ENCODE measurements at places on chromosomes 2 and 18.

GRCh38 chr2:110101280-110101844 is 14.3 kb downstream of the MALL start:
- DNase-seq = peak; percentile 42

DNA sequence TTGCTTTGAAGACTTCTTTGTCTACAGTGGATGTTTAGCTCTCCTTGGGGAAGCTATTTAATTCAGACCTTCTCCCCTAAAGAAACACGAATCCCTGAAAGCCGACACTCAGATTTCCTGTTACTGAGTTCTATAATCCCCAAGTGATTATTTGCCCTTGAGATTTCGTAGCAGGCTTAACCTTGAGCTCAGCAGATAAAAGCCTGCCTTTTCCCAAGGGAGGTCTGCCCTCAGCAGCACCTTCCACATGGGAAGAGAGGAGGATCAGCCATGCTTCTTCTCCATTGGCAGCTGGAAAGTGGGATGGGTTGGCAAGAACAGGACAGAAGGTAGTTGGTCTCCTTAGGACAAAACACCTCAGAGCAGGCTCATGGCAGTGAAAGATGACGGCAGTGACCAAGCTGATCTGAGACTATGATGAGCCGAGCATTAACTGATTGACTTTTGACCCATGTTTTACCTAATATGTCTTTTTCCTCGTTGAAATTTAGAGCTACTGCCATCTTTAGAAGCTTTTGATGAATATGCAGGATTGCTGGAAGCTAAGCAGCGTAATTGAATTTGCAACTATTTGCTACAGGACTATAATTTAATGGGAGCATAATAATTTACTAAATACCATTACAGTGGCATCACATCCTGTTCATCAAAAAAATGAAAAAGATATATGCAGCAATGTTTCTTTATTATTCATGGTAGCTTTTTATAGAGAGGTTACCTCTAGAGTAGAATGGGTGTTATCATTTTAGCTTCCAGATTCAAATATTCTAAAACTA is 511.1 kb upstream of the ID2 start:
- no peak for DNase-seq

DNA sequence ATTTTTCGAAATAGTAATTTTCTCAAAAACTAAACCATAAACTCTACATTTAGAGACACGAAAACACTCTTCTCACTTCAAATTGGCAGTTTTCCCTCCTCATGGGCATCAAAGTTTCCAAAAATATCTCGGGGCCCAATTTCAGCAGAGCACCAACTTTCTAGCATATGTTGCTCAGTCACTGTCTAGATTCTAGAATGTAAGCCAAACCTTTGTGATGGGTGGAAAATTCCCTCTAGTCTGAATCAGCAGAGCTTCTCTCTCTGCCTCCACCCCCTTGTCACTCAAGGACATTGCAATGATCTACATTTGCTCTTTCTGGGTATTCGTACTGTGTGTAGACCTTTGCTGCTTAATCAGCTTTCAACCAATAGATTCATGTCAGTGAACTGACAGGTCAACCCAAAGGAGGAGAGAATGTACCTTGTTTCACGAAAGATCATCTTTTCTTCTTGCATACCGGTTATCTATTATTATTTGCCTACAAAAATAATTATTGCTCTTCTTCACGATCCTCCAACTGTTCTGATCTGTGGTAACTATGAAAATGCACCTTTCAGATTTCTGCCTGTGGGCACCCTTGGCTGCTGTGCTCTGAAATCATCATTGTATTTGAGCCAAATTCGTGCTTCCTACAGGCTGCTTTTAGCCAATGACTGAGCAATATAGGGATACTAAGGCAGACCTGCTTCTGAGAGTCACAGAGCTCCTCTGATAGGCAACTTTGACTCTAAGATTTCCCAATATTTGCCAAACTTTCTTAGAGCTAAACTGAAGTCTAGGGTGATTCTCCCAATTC is 38.7 kb upstream of the GLS start:
- no peak for DNase-seq

GRCh38 chr18:37662546-37663339 is 97.1 kb upstream of the CELF4 start:
- DNase-seq = no peak

- no peak for DNase-seq
Observed at GRCh38 chr2:11127761-11128160, 27.5 kb upstream of the SLC66A3 start.

- DNase-seq = no peak
Observed at GRCh38 chr2:6186332-6187151, 494.4 kb downstream of the SOX11 start.

DNA sequence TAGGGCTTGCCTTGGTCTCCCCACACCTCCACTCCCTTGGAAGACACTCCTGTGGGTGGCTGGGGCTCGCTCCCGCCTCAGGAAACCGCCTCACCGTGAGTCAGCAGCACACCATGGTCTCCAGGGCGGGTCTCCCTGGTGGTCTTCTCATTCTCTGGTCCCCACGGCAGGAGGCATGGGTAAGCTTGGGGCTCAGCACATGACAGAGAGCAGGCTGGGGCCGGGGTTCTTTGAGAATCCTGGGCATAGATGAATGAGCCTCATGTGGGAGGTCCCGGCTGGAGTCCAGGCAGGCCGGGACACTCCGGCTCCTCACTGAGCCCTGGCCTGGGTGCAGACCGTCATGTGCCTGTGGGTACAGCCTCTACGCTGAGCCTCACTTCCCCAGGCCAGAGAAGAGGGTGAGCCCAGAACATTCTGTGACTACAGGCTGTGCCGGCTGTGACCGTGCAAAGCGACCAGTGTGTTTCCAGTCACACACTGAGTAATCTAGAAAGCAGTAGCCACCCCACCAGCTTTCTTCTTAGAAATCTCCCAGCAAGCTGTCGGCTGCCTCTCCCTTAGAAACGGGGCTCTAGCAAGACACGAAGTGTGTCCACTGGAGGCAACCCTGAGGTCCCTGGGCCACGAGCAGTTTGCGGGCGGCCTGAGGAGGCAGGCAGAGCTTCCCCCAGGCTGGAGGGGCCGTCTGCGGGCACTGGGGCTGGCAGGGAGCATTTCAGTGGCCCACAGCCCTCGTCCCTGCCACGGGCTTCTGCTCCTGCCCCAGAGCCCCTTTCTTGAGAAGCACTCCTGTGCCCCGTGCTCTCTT is 93.1 kb downstream of the RHOB start:
- no peak for DNase-seq

DNA sequence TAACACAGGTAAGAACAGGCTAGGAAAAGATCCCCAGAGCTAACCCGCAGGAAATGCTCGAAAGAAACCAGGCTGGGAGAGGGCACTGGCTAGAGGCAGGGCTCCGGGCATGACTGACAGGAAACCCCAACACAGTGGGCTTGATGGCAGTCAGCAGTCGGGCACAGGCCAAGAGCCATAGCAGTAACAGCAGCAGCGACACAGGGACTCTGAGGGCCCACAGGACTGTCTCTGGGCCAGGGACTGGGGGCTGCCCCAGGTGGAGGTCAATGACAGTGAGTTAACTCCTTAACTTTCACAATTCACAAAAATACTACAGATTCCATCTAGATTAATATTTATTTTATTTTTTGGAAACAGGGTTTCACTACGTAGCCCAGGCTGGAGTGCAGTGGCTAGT is 37.3 kb upstream of the ASPRV1 start:
- DNase-seq = no peak

DNA sequence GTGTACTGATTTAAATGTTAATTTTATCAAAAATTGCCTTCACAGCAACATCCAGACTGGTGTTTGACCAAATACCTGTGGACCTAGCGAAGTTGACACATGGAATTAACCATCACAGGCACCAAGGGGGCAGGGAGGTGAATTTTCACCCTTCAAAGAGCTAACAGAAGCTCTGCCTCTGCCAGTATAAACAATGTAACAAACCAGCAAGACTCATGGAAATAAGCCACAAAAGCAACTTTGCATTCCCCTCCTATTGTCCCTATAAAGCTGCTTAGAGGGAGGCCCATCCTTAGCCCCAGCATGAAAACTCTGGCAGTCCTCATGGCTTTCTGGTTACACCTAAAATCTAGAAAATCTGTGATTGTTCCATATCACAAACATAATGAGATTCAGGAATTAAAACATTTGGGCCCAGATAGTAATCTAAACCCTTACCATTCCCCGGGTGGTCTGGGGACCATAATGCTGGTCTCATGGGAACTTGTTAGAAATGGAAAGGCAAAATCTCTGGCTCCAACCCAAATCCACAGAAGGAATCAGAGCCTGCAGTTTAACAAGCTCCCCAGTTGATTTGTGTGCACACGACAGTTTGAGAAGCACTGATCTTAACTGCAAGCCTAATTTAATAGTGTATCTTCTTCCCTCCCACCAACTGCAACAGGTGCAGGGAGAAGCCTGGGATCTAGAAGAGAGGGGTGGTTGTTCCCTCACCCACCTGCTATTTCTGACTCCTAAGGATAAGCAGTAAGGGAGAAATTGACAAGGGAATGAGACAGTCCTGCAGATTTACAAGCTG is 23.1 kb downstream of the SERPINB11 start:
- DNase-seq = no peak

DNA sequence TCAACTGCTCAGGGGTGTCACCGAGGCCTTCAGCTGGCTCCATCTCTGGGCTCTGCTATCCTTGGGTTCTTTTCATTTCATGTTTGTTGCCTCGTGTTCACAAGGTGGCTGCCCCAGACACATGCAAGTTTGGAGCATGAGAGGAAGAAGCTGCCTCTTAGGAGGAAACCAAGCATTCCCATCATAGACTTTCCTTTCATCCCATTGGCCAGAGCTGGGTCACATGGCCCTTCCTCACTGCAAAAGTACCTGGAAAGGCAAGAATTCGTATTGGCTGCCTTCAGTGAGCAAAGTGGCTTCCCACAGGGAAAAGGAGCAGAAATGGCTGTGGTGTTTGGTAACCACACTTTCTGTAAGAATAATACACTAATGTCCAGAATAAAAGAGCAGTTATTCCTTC is 155.7 kb upstream of the RAB12 start:
- no peak for DNase-seq

- DNase-seq = no peak
Observed at GRCh38 chr18:10130606-10131005, 216.8 kb downstream of the VAPA start.

GRCh38 chr2:233168919-233169318 is 82.6 kb upstream of the ATG16L1 start:
- no peak for DNase-seq

DNA sequence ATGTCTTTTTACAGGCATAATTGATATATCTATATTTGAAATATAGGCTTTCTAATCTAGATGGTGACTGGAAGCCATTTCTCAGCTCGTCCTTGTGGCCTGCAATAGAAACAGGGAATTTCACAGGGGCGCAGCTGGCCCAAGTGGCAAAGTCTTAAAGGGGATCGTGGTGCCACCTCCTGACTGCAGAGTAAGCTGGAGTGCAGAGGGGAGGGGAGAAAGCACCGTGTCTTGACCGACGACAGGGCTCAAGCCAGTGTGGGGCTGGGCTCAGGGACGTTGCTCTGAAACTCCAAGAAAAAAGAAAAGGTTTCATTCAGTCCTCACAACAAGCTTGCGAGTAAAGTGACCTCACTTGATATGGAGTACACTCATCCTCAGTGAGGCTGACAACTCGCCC is 255.1 kb downstream of the DCDC2C start:
- DNase-seq = no peak

- DNase-seq = no peak
Observed at GRCh38 chr2:158569284-158569683, 112.5 kb downstream of the PKP4 start.

DNA sequence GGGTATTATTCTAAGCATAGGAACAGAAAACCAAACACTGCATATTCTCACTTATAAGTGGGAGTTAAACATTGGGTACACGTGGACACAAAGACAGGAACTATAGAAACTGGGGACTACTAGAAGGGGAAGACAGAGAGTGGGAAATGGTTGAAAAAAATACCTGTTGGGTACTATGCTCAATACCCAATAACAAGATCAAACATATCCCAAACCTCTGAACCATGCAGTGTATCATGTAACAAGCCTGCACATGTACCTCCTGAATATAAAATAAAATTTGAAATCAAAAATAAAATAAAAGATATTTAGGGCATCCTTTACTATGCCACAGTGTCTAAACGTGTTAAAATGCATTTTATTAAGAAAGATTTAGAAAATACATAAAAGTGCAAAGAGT is 221.0 kb upstream of the TFPI start:
- DNase-seq = no peak

GRCh38 chr18:37588289-37588688 is 22.7 kb upstream of the CELF4 start:
- DNase-seq = no peak

GRCh38 chr2:104834431-104835153 is 19.3 kb upstream of the POU3F3 start:
- DNase-seq = no peak

DNA sequence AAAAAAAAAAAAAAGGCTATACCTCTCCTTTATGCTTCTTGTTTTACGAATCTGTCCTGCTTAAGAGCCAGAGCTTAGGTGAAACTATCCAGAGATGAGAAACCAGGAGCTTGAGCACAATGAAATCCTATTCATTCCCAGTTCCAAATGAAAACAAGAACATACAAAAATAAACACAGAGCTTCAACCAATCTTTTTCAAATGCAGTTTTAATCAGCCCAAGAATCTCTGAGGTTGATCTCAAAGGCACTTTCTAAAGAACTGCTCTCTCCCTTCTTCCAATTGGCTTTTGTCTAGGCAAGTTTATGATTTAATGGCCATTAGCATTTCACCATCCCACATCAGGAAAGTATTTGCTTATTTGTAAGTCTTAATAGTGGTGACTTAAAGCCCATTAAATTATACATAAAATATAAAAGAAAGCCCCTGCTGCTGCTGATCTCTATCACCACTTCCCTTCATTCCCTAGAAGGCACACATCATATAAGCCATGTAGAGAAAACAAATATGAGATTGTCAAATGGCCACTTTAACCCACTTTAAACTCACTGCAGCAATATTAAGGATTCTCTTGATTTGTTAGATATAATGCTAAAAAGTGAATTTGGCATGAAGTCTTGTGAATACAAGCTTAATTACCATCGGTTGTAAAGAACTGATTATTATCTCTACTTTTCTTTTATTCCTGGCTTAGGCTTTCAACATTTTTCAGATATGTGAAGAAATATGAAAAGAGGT is 29.3 kb upstream of the SCN9A start:
- DNase-seq = no peak

- no peak for DNase-seq
Observed at GRCh38 chr18:984004-984403, 79.3 kb downstream of the ADCYAP1 start.

DNA sequence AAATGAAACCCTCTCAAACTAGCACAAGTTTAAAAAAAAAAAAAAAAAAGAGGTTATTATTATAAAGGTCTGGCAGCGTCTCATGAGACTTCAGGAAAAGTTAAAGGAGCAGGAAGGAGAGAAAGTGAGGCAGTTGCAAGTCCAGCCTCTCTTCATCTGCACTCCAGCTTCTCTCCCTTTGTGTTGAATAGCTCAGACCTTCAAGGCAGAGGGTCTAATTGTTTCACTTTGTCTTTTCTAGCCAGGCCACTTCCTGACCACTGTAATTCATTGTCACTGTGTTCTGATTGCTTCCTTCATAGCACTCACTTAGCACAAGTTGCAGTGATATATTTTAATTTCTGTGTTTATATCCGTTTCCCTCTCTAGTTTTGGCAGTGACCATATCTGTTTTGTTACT is 99.9 kb downstream of the SPATS2L start:
- DNase-seq = no peak
